H1 (cell line): ENCODE measurements at places on chromosomes 5 and 9.

GRCh38 chr9:90009447-90009846, 404.6 kb downstream of the GADD45G start:
- DNase-seq, result no peak

DNA sequence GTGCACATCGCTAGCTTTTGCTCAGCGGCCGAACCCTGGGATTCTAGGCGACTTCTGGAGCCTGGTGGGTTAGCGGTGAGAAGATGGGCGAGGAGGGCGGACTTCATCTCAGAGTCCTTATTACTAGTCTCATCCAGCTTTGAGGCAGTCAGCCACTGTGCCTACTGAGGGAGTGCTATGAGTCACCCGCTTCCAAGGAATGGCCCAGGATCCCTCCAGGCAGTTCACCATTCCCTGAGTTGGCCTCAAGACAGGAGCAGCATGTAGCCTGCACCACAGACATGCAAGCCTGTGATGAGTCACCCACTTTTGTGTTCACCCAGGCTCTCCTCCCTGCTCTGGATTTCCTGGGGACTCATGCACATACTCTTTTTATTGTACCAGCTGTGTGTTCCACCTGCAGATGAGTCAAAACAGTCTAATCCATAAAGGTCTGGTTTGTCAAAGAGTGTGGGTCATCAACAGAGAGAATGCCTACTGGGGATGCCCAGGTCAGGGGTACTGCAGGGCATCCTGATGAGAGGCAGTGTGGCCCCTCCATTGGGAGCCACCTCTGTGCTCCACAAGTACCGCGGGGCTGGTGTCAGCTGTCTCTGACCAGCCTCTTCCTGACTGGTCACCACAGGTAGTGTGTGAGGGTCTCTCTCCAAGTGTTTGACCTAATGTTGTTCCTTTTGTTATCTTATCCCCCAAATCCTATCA, 20.2 kb downstream of the SLC22A5 start:
- no peak for DNase-seq

DNA sequence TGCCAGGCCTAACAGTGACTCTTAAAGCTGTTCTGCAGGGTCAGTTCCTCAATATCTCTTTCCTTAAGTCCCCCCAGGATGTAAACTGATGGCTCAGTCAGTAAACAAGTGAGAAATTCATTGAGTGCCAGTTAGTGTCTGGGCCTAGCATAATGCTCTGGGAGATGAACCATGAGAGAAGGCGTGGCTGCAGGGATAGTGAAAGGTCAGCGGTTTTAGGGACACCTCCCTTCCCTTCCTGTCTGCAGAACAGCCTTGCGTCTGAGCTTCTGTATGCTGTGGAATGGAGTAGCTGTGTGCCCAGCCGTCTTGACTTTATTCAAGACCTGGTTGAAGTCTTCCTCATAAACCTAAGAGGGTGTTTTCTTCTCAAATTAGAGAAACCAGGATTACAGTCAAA, 46.7 kb upstream of the DMRT3 start:
- DNase-seq, result no peak

GRCh38 chr5:56598941-56599340, 216.4 kb upstream of the MAP3K1 start:
- no peak for DNase-seq

DNA sequence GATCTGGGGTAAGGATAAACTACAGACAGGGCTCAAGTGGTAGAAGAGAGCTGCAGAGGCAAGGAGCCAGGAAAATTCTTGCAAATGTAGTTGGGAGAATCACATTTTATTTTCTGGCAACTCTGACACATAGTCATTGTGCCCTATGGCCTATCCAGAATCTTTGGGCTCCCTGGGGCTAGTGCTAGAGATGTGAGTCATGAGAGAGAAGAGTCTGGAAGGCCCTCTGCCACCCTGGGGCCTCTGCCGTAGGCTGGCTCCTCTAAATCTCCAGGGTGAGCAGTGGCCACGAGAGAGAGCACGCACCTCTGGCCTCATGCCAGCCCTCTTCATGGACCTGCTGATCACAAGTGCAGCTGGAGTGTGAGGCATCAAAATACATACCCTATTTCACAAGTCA, 74.3 kb upstream of the SSBP2 start:
- DNase-seq, result no peak

- DNase-seq, result no peak
These were observed 11.7 kb downstream of the CAVIN4 start for GRCh38 chr9:100589582-100589981.

GRCh38 chr9:21266733-21267484, 27.1 kb upstream of the IFNA14 start:
- DNase-seq, result no peak

GRCh38 chr5:93252165-93252564, 328.9 kb downstream of the NR2F1-AS1 start:
- DNase-seq, result no peak

DNA sequence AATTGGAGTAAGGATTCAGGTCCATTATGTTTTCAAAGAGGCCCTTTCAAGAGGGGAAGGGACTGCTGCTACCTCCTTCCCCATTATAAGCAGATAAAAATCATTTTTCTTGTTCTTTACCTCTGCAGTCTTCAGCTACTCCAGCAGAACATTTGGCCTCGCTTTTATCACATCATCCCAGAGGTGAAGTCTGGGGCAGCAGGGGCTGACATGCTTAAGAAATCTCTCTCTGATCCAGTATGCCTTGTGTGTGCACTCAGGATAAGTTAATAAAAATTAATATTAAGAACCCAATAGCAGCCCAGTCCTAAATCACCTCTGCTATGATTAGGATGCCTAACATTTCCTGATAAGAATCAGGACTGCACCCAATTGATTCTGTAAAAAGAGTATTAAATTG, 306.9 kb upstream of the NREP start:
- DNase-seq, result no peak

GRCh38 chr5:132677191-132677590, 3.4 kb downstream of the IL4 start:
- no peak for DNase-seq

DNA sequence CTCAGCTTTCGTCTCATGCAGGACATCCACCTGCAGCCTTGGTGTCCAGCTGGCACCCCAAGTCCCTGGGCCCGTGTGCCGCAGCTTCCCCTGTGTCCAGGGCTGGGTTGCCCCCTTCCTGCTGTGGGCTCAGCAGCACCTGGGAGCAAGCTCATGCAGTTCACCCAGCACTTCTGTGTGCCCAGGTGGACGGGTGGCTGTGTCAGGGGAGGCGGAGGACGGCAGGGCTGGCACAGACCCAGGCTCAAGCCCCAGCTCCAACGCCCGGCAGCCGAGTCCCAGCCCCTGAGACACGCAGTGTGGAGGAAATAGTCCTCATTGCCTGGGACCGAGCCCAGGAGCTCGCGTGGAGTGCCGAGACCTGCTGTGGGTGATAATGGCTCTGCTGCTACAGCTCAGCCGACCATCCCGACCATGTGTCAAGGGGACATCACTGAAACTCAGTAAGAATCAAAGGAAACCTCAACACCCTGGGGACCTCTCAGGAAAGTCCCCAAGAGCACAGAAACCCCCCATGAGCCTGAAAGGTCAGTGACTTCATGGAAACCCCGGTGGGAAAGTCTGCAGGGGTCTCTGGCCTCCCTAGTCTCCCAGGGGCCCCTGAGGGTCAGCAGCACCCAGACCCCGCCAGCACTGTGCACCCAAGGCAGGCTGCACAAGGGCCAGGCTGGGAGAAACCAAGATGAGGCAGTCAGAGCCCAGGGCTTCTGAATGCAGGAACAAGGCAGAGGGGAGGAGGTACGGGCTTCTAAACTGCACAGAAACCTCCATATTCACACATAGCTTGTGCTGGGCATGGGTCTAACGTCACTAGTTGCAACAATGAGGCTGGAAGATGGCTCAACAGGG, 38.8 kb downstream of the LPCAT1 start:
- no peak for DNase-seq

DNA sequence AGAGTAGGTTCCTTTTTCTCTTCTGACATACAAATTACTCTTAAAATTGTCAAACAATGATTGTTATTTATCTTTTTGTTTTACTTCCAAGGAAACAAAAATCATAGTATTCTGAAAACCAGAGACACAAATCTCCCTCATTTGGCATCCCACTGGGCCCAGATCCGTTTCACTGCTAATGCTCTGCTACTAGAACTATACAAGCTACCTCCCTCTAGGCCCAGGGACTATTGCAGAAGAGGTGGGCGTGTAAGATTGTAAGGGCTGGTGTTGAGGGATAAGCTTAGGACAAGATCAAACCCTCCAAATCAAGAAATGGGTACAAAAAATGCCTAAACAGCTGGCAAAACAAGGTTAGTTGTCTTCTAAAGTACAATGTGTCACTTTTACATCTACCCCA, 928.9 kb upstream of the CDH10 start:
- no peak for DNase-seq

- no peak for DNase-seq
These were observed 65.3 kb downstream of the ARHGEF37 start for GRCh38 chr5:149646564-149646963.

GRCh38 chr5:163548649-163549048, 43.2 kb downstream of the MAT2B start:
- no peak for DNase-seq

DNA sequence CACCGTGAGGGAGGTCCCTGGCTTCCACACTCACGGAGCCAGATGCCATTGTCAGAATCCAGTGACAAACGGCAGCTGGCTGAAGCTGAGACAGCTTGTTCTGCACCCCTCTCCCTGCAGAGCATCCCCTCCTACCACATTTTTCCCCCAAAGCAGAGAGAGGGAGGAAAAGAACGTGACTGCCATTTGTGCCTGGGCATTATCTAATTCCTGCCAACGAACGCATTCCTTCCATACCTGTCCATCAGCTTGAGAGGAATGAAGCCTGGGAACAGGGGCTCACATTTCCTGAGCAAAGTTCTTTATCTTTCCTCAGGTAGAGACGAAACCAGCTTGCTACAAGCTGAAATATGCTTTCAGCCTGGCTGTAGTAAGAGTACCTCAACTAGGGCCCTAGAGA, 175.4 kb downstream of the SLIT3 start:
- DNase-seq, result no peak

DNA sequence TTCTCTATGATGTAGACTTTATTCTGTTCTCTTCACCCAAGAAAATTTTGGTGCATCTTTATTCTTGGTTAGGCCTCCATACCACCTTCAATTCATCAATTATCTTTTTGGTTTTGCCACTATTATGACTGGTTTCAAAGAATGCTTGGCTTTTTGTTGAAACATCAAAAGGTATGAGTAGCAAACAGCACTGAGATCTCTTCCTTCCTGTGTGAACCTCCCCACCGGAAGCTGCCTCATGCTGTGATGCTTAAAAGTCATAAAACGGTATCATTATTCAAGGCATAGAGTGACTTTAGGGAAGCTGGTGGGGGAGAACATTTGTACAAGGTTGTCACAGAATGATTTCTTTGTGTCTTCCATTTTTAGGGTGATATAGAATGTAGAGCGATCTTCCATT, 70.6 kb downstream of the IQGAP2 start:
- DNase-seq, result no peak
